NCI-H524 (cell line): ENCODE measurements at places on chromosomes 12 and 14.

DNA sequence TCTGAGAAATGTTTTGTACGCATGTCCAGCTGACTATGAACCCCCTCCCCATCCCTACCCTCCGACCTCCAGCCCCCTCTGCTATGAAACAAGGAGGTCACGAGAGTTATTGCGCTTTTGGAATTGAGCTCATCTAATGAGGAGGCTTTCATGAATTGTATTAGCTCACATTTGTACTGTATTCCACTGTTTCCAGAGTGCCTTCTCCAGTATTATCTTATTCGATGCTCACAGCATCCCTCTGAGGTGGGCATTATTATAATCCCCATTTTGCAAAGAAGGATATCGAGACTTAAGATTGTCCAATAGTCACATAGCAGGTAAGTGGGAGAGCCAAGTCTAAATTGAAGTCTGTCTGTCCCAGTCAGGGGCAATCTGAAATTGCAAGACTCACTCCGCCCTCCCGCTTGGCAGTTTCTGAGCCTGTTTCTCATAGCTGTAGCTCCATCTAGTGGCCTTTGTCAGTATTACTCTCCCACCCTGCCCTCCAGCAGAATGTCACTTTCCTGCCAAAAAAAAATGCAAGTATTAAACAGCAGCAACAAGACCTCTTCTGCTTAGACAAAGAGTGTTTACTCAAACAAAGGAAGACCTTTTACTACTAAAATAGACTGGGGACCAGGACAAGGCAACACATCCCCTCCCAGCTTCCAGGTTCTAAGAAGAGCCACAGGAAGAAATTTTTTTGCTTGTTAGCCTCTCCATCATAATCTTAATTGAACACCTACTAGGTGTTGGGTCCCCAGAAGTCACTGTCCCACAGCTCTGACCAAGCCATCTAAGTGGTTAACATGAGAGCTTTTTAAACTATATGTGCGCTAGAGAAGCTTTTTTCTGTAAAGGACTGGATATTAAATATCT, 48.6 kb upstream of the TMEM233 start:
- peak; percentile 72 for DNase-seq

- DNase-seq: no peak
These were observed 28.9 kb upstream of the PPM1A start for GRCh38 chr14:60220084-60220483.

GRCh38 chr12:59401862-59402261, 194.0 kb upstream of the SLC16A7 start:
- no peak for DNase-seq

DNA sequence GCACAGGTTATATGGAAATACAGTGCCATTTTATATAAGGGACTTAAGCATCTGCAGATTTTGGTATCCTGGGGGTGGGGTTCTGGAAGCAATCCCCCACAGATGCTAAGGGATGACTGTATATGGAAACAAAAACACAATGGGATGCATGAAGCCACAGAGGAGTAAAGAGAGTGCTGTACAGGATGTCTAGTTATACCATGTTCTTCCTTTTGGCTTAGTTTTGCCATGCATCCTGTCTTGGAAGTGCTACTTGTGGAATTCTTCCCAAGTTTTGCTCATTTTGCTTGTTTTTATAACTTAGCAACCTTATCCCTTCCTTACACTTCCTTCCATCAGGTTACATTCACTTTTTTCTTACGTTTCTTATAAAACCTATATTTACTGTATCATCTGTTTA, 55.6 kb downstream of the TRMT5 start:
- DNase-seq: no peak

GRCh38 chr12:124609041-124609989, 41.9 kb upstream of the NCOR2 start:
- peak; percentile 74 for DNase-seq

- DNase-seq: peak; percentile 78
These were observed at the start of gene ATL1 for GRCh38 chr14:50559990-50560930. Gene ATL1, plus strand, starts transcription at chr14:50560145. Its CDS starts 121 bp downstream, at chr14:50560266.

DNA sequence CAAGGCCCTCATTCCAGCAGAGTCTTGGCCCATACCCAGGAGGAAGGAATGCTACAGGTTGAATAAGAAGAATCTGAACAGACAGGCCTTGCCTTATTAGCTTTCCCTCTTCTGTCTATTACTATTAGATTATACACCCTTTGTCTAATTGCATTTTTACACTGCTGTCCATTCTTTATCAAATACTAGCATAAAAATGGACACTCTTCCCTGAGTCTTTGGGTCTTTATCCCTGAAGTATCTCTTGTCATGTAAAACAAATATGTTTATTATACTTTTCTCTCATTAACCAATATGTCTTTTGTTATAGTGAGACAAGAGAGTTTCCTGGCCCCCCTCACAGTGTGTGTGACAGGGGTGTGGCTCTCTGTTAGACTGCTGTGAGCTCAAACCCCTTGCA, 897.4 kb upstream of the SEL1L start:
- DNase-seq: no peak

DNA sequence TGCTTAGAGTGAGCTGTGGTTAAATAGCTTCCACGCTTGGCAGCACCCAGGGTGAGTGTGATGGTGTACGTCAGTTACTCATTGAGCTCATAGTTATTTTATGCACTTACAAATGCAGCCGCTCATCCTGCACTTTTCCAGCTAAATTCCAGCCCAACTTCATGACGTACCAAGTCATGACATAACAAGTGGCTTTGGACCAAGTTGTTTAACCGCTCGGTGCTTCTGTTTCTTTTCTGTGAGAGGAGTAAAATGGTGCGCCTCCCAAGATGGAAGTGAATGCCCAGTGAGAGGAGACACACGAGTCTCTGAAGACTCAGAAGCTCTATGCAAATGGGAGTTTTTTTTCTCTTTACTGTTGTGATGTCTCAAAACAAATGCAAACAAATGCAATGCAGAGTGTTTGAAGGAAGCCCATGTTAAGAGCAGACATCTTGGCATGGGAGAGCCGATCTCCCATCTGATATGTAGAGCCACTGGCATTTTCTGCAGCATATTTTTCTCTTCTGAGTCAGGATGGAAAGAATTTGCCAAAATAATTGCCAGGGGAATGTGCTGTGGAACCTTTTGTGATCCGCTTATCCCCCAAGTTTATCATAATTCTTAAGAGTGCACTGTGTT, 72.2 kb downstream of the FBXW8 start:
- no peak for DNase-seq

GRCh38 chr12:47361389-47362021, 281.7 kb upstream of the AMIGO2 start:
- peak; percentile 7 for DNase-seq

DNA sequence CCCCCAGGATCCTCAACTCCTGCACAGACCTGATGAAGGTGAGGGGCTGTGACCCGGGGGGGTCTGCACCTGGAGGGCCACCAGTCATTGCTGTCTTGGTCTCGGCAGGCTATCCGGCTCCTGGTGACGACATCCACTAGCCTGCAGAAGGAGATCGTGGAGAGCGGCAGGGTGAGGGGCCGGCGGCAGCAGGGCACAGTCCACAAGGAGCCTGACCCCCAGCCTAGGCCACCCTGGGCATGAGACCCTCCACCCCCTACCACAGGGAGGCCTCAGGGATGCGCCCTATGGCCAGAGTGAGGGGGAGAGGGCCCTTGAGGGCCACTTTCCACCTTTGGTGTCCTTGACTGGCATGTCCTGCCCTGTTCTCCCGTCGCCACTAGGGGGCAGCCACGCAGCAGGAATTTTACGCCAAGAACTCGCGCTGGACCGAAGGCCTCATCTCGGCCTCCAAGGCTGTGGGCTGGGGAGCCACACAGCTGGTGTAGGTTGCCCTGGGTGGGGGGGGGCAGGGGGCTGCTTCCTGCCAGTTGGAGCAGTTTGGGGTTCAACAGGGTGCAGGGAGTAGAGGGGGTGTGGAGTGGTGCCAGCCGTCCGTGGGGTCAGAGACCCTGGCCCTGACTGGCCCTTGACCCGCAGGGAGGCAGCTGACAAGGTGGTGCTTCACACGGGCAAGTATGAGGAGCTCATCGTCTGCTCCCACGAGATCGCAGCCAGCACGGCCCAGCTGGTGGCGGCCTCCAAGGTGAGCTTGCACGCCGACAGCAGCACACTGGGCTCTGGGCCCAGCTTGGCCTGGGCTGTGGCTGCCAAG, 25.0 kb downstream of the HIP1R start:
- peak; percentile 21 for DNase-seq

DNA sequence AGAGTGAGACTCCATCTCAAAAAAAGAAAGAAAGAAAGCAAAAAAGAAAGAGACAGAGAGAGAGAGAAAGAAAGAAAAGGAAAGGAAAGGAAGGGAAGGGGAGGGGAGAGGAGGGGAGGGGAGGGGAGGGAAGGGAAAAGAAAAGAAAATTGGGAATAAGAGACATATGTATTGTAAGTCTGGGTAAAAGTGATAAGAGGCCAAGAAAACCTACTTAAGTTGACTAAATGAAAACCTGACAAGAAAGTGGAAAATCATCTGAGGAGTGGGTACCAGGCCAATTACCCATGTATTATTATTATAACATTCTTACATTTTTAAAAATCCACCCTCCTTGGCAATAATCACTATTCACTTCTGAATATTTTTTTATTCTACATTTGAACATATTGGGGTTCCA, 46.0 kb downstream of the JKAMP start:
- no peak for DNase-seq

- DNase-seq: no peak
These were observed 91.8 kb downstream of the DUSP16 start for GRCh38 chr12:12470751-12471306.

GRCh38 chr12:77722536-77722935, 108.2 kb upstream of the NAV3 start:
- DNase-seq: no peak

GRCh38 chr14:68548194-68549076, 244.4 kb downstream of the ZFP36L1 start:
- DNase-seq: no peak

- DNase-seq: no peak
These were observed 5.8 kb upstream of the ITFG2 start for GRCh38 chr12:2806700-2807099.

- no peak for DNase-seq
These were observed 12.5 kb upstream of the IQSEC3 start for GRCh38 chr12:53735-54730.

DNA sequence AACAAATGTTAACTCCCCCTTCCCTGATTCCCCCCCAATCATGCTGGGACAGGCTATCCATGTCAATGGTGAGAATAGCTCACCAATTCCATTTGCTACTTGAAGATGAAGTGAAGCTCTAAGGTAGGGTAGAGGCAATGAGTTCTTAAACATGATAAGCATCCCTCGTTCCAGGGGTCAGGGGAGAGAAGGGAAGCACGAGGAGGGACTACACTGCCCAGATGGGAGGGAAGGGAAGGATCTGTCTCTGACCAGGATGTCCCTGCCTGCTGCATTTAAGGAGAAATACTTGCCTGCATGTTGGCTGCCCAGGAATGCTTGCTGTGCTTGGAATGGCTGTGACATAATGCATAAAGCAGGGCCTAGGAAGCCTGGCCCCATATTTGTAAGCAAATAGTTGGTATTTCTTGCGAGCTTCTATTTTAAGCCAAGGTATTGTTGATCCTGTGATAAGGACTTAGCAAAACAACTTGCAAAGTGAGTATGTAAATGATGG, 155.1 kb downstream of the CEP83 start:
- no peak for DNase-seq
